ENCODE measurements at places on chromosomes 3 and 15.

DNA sequence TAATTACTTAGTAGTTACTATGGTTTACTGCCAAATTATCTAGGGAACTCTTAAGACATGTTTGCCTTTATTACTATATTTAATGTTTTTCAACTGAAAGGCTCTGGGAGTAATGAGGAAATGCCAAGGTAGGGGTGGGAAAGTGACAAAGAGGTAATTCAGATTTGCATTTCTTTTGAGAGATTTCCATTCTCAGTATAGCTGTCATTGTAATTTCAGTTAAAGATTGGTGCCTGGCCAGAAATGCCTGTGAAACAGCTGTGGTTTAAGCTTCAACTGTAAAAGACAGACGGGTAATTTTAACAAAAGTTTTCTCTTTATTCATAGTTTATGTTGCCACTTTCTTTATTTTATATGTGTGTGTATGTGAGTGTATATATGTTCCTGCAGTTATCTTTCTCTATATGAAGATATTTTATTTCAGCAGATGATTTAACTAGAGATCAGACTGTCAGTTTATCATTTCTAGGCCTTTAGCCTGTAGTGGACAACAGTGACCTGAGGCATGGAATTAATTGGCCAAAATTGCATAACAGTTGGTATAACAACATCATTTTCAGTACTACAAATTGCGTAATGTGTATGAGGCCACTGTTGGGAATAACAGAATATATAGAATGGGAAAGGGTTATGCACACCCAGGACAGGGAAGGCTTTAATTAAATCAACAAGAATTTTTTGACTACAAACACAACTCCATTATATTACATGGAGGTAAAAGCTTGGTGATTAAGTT, 119.0 kb downstream of the BBX start:
- peak; percentile 65 for DNase-seq

GRCh38 chr3:63909431-63909830, 2.8 kb downstream of the SCAANT1 start:
- DNase-seq, result peak; percentile 41

DNA sequence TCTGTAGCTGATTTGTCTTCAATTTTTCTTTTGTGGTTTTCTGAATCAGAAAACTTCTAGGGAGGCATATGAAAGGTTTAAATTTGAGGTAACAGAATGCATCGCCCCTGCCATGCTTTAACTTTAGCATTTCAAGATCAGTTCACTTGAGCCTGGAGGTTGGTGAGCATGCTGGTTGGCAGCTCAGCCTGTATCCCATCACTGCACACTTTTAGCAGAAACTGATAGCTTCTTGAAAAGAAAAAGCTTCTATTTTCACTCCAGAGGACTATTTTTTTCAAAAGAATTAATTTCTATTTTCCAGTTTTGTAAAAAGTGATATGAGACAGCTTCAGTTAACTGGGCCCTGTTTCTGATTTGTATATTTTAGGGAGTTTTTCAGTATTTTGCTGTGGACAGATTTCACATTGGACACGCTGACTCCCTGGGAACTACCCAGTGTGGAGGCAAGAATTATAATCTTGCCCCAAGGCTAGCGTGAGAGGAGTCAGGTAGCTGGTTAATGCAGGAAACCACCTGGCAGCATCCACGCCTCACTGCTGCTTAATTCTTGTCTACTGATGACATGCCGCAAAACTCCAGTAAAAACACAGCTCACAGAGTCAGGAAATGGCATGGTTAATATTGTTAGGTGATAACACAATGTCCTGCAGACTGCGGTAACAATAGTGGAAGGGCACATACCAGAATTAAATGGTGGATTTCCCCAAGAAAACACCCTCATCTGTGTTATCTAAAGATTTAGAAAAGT, 71.4 kb downstream of the DUT start:
- DNase-seq, result no peak

DNA sequence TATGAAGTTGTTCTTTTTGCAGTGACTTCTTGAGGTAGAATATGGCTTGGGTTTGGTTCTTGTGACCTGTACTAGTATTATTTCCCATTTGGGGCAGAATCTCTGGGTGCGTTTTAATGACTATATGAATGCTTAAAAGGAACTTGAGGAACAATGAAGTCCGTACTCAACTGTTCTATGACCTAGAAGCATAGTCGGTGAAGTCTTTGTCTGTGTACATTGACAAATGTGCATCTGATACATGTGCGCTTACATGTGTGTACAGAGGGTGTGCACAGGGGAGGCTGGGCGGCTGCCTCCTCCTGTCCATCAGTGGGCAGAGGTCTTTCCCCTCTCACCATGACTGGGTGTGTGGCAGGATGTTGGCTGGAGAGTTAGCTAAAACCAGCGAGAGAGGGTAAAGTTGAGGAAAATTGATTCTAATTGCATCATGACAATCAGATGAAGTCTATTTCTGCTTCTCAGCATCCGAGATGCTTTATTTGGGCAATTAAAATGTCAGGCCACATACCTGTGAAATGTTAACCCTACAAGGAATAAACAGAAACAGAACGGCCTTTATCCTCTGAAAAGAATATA, 1.0 kb upstream of the NR2F2 start:
- peak; percentile 36 for DNase-seq

GRCh38 chr3:29668728-29669127, 387.9 kb downstream of the RBMS3 start:
- DNase-seq, result no peak
